ENCODE measurements at places on chromosomes 3 and 15. TPM values are rescaled to one million over a fixed set of nuclear protein-coding genes. Genes with fewer than 3 reads are reported as not detected.

DNA sequence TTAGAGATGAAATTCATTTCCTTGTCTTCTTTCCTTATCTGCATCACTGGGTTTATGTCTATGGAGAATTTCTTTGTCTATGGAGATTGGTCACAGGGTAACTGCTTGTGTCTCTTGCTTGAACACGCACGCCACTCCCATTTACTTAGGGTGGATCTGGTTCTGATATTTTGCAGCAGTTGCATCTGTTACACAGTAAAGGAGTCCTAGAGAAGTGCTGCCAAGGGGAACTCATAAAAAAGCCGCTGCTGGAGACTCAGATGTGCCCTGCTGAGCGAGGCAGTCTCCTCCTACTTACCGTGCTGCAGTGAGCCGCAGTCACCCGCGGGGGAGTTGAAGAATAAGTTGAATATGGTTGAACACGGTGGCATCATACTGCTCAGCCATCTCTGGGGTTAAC, 105.2 kb upstream of the KLHL25 start:
- no peak for DNase-seq
- H3K36me3 ChIP-seq, result no peaks in the 10 kb centered on the region
- no peak overlapping the region for H3K4me3 ChIP-seq

DNA sequence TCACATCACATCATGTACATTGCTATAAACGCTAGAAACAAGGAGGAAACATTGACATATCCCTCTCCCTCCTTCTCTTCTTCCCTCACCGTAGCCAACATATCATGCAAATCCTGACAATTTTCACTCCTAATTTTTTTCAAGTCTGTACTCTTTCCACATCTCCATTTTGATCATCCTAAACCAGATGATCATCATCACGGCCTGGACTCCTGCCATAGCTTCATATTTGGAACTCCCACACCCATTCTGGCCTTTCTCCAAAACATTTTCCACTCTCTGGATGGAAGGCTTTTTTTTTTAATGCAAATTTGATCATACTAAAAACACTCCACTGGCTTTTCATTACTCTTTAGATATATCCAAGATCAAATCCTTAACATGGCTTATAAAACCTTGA, 248.0 kb upstream of the CNTN3 start:
- H3K4me1 ChIP-seq, result no peaks in the 10 kb centered on the region
- H3K4me3 ChIP-seq, result no peak overlapping the region
- no peak overlapping the region for H3K27ac ChIP-seq
- H3K36me3 ChIP-seq, result no peaks in the 10 kb centered on the region
- DNase-seq, result no peak

GRCh38 chr3:152835601-152836102, 721 bp downstream of the P2RY1 start:
- H3K27me3 ChIP-seq, result peaks cover 11% of the 10 kb centered on the region
- peaks cover 53% of the 10 kb centered on the region for H3K4me1 ChIP-seq
- peak overlapping the region; percentile 80 for H3K27ac ChIP-seq
- DNase-seq, result no peak

DNA sequence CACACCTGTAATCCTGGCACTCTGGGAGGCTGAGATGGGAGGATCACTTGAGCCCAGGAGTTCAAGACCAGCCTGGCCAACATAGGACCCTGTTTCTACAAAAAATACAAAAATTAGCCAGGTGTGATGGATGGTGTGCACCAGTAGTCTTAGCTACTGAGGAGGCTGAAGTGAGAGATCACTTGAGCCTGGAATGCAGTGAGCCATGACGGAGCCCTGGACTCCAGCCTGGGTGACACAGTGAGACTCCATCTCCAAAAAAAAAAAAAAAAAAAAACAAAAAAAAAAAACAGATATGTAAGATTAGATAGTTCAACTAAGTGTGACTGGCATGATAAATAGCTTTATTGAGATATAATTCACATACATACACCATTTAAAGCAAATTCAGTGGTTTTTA, 9.7 kb downstream of the RBSN start:
- H3K27me3 ChIP-seq, result no peaks in the 10 kb centered on the region
- no peak overlapping the region for H3K4me3 ChIP-seq
- no peaks in the 10 kb centered on the region for H3K4me1 ChIP-seq
- H3K36me3 ChIP-seq, result peaks cover 13% of the 10 kb centered on the region
- DNase-seq, result no peak
- no peak overlapping the region for H3K27ac ChIP-seq

GRCh38 chr3:123283657-123284398, 82.1 kb downstream of the SEC22A start:
- no peak overlapping the region for H3K27ac ChIP-seq
- H3K4me1 ChIP-seq, result peaks cover 9% of the 10 kb centered on the region
- H3K4me3 ChIP-seq, result no peak overlapping the region
- DNase-seq, result no peak
- no peaks in the 10 kb centered on the region for H3K27me3 ChIP-seq

GRCh38 chr15:61974118-61974517, 86.1 kb downstream of the VPS13C start:
- peaks cover 14% of the 10 kb centered on the region for H3K36me3 ChIP-seq
- no peaks in the 10 kb centered on the region for H3K27me3 ChIP-seq
- no peak overlapping the region for H3K27ac ChIP-seq
- H3K4me1 ChIP-seq, result no peaks in the 10 kb centered on the region
- H3K4me3 ChIP-seq, result no peak overlapping the region

GRCh38 chr15:77993374-77993911, 84.1 kb downstream of the TBC1D2B start:
- peaks cover 4% of the 10 kb centered on the region for H3K4me1 ChIP-seq
- H3K27me3 ChIP-seq, result no peaks in the 10 kb centered on the region
- H3K27ac ChIP-seq, result no peak overlapping the region
- no peaks in the 10 kb centered on the region for H3K36me3 ChIP-seq
- no peak for DNase-seq

Gene CFAP92
- 2.6 TPM for total RNA-seq

All from WTC11 (cell line).